ENCODE measurements at places on chromosomes 7 and 10.

DNA sequence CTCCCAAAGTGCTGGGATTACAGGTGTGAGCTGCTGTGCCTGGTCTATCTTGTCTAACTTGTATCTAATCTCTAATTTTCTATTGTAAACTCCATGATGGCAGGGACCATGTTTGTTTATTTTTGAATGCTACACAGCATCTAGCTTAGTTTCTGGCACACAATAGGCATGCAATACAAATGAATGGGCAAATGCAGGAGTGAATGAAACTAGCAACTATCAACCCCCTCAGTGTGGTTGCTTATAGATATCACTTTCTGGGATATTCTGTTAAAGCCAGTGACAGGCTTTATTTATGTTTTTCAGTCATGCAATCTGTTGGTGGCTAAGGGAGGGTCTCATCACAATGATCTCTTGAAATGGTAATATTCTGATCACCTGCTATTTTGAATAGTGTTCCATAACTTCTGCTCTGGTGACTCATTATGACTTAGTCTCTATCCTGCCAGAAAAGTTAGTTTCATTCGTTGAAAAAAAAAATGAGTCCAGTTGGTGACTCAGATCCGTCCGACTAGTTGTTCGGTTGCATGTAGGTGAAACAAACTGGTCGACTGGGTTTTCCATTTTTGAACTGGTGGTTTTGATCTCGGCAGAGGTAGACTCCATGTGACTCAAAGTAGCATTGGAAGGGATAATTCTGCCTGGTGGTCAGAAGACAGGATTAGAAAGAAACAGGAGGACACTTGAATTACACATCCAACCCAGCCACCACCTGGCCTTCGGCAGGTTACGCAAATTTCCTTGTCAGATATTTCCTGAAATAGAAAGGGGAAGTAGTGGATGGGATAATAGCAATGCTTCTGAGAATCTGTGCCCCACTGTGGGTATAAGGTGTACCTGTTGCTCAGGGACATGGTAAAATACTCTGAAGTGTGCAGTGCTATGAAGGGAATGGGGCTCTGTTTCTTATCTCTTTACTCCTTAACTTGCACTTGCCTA is 76.8 kb downstream of the GATA3 start:
- no peak for DNase-seq

DNA sequence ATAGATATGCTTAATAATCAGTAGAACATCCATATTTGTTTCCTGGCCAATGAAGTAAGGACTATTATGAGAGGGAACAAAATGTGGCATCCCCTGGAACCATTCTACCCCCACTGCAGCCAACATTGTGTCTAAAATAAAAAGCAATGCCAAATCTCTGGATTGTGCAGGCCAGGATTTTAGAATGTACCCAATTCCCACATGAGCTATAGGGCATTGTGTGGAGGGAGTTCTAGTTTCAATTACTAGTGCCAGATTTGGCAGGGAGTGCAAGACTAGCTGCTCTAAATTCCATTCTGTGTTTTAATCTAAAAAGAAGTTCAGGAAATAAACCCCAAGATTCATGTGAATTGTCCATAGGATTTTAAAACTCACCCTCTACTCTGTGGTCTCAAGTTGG is 112.3 kb downstream of the HGF start:
- DNase-seq = no peak

- no peak for DNase-seq
Observed at GRCh38 chr7:24668927-24669635, 88.2 kb downstream of the GSDME start.

DNA sequence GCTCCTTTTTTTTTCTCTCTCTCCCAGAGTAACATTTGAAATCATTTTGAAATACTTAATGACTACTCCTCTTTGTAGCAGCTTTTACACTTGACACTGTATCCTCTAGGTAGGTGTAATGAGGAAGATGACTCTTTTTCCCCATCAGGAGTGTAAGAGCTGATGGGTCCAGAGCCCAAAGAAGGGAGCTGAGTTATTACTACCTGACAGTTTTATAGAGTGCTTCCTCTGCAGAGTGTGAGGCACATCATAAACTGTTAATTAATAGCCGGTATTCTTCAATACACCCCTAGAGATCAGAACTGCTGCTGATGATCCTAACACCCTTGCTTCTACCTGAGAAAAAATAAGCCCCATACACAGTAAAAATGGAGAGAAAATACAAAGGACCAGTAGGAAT is 279.8 kb upstream of the SEMA3A start:
- DNase-seq = no peak

DNA sequence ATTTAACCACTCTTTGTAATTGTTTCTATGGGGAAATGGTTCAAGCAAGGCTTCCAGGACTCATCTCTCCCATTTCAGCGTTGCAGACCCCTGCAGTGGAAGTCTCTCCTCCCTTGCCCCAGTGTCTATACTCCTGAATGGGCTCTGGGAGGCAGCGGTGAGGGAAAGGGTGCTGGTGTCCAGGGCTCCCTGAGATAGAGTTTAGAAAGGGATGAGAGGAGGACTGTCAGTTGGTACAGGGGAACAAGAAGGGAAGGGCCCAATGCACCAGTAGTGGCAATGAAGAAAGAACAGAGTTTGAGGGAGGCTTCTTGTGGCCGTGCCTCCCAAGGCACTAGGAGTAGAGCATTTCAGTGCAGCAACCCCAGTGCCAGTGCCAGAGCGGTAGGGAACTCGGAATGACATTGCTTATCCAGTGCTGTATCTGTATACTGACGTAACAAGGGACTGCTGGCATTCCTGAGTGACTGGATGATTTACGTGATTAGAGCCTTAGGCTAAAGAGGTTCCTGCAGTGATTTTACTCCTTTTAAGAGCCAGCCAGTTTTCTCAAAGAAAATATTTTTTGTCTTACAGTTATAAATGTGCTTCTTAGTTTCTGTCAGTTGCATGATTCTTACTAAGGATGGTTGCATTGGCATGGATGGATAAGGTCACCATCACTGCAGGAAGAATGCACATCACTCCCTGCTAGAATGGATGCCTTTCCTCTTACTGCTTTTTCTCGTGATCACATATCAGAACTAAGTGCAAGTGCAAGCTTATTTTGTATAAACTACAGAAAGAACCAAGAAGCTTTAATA is 28.0 kb downstream of the PRPF18 start:
- DNase-seq = no peak

- DNase-seq = no peak
Observed at GRCh38 chr7:43625453-43625852, 42.5 kb downstream of the STK17A start.

DNA sequence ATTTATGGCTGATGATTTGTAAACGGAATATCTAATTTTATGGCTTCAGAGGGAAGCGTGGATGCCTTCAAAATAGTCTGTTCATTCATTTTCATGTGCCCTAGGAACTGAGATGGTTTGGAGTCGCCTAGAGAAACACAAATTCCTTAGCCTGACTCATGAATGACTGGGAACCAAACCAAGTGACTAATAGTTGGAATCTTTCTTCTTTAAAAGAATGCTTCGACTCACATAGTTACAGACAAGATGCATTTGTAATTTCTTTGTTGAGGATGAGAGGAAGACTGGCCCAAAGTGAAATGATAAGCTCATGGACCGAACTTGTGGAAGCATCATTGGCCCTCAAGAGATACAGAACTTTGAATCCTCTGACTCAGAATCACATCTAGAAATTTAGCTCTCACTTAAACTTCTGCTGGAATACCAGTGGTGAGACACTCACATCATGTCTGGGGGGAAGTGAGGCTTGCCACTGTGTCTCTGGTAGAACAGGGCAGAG is 1107.2 kb downstream of the NRG3 start:
- no peak for DNase-seq

DNA sequence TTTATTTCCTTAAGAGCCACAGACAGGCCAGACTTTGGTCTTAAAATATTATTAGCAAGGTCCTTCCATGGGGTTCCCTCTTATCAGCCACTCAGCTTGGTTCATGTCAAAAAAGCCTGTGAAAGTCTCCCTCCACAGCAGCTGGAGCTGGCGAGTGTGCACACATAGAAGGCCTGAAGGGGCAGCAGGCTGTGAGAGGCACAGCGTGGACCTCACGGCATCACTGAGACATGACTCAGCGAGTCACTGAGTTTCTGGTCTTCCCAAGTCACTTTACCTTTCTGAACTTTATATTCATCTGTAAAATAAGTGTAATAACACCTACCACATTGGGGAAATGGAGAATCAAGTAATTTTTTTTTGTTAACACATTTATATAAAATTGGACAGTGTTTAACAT is 8.7 kb downstream of the TAF3 start:
- DNase-seq = no peak

DNA sequence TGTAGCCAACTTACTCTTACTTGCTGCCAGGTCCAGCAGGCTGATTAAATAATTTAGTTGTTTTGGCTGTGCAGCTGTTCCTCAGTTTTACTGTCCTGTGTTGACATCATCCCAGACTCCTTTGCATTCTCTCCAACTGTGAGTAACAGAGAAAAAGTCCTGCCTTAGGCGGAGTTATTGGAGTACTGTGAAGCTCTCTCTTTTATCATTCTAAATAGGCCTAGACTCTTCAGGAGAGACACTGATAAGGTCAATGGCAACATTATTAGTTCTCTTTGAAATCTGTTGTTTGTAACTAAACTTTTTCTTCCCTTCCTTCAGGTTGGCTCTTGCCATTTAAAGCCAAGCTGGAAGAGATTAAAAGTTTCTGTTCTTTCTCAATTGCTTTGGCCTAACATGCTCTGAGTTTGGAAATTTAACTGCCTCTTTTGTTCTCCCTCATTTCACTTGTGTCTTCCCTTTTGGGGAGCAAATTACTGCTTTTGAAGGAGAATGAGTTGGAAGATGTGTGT is 215.7 kb upstream of the CSTF2T start:
- DNase-seq = no peak

GRCh38 chr7:153457746-153458145 is 594.5 kb upstream of the DPP6 start:
- no peak for DNase-seq
